ENCODE measurements at places on chromosomes 16 and 17.
A peak's percentile ranks its signal among the peaks of the same experiment; 100 is the strongest.

DNA sequence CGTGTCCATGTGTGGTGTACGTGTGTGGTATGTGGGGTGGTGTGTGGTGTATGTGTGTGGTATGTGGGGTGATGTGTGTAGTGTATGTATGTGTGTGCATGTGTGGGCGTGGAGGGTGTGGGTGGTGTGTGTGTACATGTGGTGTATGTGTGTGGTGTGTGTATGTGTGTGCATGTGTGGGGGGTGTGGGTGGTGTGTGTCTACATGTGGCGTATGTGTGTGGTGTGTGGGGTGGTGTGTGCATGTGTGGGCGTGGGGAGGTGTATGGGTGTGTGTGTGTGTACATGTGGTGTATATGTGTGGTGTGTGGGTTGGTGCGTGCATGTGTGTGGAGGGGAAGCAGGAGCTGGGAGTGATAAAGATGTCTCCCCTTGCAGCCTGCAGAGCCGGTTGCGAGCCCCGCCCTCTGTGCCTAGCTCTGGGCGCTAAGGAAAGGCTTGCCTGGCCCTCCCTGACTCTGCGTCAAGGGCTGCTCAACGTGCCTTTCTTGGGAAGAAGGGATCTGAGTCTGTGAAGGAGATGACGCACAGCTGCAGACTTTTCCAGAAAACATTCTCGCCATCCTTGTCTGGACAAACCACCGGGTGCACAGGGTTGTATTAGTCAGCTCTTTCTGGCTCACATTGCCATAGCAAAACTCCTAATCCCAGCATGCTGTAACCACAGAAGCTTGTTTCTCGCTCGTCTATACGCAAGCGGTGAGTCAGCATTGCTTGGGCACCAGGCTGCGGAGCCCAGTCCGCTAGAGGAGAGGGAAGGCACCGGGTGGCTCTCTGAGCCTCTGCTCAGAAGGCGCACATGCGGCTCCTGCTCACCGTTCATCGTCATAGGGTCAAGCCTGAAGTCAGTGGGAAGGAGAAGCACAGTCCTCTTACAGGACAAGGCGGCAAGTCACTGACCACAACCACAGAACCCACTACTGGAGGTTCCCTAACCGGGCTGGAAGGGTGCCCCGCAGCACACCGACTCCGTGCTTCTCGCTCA, 2.0 kb upstream of the CD300H start:
- DNase-seq = peak; percentile 94

DNA sequence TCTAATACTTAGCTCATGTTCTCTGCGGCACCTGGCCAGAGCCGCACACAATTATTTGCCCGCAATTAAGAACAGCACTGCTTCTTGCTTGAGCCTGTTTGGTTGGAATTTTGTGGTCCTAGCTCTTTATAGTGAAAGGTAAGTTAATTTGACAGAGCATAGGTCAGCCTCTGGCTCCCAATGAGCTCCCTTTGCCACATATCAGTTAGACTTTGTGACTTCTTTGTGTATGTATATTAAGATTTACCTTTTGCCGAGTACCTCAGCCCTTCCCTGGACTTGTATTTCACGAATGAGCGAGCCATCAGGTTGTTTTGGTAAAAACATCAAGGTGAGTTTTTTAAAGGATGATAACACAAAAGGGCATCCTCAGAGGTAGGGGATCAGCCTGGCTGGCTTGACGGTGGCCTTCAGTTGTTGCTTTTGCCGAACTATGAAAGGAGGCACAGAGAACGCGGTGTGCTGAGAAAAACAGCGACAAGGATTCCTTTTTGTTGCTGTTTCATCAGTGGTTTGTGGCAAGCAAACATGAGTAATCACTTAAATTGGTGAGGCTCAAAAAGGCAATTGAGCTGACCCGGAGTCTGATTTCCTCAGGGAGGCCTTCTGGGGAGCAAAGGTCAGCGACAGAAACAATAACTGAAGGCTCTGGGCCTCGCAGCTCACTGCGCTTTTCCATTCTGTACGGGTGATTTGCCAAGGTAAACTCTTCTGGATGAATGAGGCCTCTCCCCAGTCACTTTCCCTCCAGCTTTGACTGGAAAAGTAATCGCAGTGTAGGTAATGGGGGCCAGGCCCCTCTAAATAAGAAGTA, 163.6 kb downstream of the HS3ST3A1 start:
- DNase-seq = no peak

- DNase-seq = peak; percentile 80
Observed at GRCh38 chr17:38579934-38580333, 25.8 kb downstream of the SRCIN1 start.

DNA sequence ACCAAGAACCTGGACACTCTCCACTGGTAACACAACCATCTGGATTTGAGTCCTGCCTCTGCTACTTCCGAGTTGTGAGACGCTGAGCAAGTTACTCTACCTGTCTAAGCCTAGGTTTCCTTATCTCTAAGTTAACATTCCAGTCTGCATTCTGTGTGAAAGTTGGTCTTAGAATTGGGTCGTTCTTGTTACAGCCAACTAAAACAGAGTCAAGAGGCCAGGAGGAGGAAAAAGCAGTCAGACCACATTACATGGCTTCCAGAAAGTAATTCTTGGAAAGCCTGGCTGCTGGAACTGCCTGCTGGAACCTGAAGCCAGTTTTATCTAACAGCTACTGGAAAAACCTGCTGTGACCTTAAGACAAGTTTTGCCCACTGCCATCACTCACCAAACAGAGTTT, 38.4 kb upstream of the XYLT1 start:
- no peak for DNase-seq

GRCh38 chr16:56795011-56795410, 65.1 kb downstream of the NUP93 start:
- no peak for DNase-seq

DNA sequence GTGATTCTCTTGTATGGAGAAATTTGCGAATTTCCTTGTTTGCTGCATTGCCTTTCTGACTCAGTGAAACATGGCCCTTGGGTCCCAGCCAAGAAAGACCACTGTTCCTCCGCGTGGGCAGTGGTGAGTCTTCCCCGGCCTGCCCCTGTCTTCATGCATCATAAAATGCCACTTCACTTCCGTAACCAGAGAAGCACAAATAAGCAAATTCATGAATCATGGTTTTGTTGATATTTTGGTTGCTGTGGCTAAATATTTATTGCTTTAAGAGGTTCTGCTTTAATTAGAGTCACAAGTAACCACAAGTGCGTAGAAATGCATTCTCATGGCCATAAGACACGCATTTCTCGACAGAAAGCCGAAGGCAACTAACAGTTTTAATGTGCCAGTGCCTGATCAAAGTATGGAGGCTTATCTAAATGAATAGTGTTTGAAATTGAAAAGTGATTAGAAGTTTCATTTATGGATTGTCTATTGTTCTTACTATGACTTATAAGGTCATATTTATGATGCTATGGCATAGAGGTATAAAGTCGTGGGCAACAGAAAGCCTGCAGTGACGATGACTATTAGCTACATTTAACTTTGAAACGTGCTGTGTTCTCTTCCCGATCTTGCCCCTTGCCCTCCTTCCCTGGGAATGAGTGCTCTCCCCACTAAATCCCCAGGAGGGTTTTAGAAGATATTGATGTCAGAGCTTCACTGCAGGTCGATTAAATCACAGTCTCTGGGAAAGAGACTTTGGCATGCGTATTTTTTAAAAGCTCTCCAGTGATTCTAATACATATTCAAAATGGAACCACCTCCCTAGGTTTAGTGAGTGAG, 76.0 kb downstream of the WIPI1 start:
- DNase-seq = peak; percentile 84

- DNase-seq = no peak
Observed at GRCh38 chr17:38602453-38602852, 3.3 kb downstream of the SRCIN1 start.

DNA sequence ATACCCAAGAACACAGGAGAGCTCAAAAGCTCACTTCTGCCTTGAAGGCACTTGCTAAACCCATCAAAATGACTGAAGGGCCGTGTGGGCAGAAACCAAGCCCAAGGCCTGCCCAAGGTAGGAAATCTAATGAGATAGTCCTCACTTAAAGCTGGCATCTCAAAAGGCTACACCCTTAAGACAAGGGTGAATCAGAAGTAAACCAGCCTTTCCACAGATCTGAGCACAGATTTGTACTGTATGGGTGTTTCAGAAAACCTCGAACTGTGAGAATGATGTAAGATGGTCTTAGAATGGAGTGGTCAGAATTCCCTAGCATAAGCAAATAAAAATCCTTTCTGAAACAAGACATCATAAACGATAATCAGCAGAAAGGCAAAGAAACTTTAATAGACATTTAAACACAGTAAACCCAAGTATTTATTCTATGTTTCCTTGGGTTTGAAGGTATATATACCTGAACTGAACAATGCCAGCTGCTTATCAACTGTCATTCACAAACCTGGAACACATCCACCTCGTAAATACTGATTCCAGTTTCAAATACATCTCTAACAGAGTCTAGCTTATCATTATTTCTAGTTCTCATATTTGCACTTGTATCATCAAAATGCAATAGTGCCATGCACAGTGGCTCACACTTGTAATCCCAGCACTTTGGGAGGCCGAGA, 37.8 kb downstream of the GLG1 start:
- DNase-seq = no peak

DNA sequence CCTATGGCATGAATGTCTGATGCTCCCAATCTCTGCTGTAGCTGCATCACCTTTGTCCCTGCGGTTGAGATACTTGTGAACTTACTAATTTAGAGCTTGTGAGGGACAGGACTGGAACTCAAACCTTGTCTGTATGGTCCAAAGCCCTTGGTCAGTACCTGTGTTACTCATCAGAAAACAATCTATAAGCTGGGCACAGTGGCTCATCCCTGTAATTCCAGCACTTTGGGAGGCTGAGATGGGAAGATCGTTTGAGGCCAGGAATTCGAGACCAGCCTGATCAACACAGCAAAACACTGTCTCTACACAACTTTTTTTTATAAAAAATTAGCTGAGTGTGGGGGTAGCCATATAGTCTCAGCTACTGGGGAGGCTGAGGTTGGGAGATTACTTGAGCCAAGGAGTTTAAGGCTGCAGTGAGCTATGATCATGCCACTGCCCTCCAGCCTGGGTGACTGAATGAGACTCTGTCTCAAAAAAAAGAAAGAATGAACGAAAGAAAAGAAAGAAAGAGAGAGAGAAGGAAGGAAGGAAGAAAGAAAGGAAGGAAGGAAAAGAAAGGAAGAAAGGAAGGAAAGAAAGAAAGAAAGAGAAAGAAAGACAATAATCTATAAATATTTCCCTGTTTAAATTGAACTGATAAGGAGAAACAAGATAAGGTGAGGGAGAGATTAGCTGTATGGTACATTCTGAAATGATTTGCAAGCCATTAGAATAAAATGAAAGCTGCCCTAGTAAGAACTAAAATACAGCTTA, 31.7 kb upstream of the MYH10 start:
- no peak for DNase-seq

GRCh38 chr16:88358023-88358420, 24.7 kb upstream of the ZNF469 start:
- DNase-seq = no peak

GRCh38 chr16:67017810-67018488, 11.0 kb upstream of the CBFB start:
- DNase-seq = peak; percentile 97

DNA sequence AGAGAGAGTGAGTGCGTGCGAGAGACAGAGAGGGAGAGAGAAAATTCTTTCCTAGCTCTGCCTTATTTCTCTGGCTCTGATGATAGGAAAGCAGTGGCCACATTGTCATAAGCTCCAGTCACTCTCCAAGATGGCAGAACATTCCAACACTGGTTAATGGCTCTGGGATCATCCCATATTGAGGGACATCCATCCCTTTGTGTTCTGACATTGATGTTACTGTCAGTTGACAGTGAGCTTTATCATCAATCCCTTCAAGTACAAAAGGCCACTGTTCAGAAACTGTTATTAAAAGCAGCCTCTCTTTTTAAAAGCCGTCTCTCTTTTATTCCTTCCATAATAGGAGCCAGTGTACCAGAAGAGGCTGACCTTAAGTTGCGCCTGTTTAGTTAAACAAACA, 1084.9 kb upstream of the RBFOX1 start:
- DNase-seq = no peak

DNA sequence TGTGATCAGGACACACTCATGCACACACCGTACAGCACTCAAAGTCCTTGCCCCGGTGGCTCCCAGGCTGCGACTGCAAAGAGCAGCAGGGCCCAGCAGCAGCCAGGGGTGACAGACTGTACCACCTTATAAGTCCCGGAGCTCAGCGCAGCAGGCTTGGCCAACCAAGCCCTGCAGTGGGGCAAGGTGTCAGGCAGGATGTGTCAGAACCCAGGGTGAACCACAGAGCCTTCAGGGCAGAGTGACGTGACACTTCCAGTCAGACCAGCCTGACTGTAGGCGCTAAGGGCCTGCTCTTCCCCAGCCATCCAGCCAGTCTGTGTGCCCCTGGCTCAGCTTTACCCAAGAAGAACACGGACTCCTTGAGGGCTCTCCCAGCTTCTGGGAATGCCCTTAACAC, 204.1 kb downstream of the COPRS start:
- no peak for DNase-seq

DNA sequence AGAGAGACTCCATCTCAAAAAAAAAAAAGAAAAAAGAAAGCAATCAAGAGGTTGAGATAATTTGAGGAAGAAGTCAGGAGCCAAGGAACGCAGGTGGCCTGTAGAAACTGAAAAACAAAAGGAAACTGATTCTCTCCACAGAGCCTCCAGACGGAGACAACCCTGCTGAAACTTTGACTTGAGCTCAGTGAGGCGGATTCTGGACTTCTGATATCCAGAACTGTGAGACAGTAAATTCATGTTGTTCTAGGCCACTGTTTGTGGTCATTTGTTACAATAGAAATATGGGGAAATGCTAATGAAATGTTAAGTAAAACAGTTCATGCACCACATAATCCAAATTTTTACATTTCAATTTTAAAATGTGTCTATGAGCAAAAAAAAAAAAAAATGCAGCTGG, 5.2 kb downstream of the MBTPS1 start:
- no peak for DNase-seq

DNA sequence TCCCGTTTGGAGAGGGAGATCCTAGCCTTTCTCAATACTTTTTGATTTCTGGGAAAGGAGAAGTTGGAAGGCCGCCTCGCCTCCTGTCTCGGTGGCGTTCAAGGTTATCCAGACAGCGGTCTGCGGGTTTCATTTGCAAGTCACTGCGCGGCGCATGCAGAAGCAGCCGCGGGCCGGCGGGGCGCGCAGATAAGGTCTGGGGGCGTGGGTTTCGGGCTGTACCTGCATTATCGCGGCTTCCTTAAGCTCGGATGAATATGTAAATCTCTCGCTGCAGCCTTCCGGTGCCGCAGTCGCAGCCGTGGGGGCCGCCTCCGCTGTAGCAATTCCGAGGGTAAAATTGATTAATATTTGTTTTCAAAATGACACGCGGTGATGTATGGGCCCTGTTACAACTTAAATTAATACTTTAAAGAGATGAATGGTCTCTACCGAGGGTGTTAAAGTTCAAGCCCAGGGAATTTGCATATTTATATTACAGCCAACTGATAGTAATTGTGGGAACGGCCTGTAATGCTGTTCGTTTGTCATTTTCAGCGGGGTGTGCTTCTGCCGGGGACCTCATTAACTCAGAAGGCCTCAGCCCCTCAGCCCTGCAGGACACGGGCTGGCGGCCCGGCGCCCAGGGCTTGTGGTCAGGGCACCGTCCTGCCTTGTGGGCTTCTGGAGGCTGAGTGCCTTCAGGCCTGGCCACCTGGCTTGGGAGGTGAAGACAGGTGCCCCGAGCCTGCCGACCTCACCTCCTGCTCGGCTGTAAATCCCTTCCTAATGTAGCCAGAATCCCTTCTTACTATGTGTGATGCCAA, 99.4 kb downstream of the CYLD start:
- DNase-seq = no peak

GRCh38 chr17:68602289-68602688, 1.1 kb upstream of the FAM20A start:
- DNase-seq = no peak

Measured in A549 (cell line).